Activated CD4-positive, alpha-beta T cell treated with anti-CD3 and anti-CD28 coated beads for 48 hours (primary cell): ENCODE measurements at places on chromosomes 4 and X.

DNA sequence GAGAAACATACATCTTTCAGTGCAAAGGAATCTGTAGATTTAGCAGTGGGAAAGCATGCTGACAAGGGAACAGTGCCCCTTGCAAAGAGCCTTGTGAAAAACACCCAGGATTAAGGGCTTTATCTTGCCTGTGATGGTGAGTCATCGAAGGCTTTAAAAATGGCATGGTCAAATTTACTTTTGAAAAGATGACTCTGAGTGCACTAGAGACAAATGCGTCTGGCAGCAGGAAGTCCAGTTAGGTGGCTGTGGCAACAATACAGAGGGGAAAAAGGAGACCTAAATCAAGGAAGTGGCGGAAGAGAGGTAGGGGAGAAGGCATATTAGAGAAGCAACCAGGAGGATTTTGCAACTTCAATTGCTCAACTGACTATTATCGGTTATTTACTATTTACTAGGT lies 472.6 kb upstream of the CPEB2 start:
- no peak for DNase-seq

GRCh38 chrX:140912606-140913005 lies 89.8 kb upstream of the SPANXB1 start:
- DNase-seq: no peak

GRCh38 chr4:157217708-157218107 lies 2.8 kb upstream of the GRIA2 start:
- DNase-seq: no peak

DNA sequence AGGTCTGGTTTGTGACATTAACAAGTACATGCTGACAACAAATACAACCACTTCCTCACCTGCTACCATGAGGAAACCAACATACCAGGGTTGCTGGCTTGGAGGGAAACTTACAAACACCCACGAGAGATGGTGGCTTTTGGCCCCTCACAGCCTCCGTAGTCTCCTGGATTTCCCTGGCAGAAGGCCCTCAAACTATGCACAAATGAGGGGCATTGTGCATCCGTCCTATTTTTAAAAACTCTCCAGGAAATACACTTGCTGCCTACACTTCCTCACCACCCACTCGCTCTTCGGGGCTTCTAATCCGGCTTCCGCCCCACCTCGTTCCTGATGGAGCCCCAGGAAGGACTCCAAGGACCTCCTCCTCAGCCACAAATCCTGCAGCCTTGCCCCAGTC lies 355.0 kb upstream of the GATB start:
- DNase-seq: peak; percentile 48
